Thoracic aorta (tissue), 2 donors: ENCODE measurements at places on chromosomes 4 and X.

- DNase-seq, result no peak
These were observed 405.0 kb downstream of the AFF2 start for GRCh38 chrX:148905400-148905799.

DNA sequence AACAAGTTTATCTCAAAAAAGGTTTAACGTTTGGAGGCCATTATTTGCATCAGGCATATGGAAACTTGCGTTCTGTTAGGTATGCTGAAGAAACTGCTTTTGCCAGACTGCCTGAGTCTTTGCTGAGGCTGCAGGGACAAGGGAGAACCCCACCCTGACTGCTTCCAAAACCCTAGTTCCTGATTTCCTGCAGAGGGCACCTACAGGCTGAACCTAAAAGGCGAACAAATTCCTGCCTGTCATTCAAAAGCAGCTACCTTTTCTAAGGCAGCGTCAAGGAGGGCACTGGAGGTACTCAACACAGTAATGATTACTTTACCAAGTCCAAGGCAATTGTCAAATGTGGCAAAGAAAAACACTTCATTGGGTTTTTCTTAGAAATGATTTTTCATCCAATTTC is 578 bp upstream of the CORIN start:
- DNase-seq, result no peak

DNA sequence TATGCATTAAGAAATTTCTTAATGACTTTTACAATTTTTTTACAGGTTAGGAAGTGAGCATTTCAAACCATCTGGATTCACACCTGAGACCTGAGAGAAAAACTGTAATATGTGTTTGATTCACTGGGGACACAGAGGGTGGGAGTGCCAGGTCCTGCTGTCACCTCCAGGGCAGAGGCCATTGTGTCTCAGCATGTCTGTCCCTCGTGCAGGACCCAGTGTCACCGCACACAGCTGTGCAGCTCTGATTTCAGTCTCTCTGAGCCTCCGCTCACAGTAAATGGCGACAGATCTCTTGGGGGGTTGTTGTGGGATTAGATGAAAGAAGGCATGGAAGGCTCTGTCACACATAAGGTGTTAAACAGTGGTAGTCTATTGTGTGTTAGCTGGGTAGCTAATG is 23.0 kb upstream of the CLDN24 start:
- DNase-seq, result no peak

DNA sequence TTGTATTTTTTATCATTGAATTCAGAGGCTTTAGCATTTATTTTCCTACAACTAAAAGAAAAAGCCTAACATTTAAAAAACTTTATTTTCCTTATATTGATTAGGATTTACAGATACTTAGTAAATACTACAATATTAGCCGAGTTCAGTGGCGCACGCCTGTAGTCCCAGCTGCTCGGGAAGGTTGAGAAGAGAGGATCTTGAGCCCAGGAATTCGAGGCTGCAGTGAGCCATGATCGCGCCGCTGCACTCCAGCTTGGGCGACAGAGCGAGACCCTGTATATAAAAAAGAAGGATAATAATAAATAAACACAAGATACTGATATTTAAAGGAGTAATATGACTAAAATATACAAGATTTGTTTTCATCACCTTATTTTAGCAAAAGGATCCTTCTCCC is 681 bp upstream of the UPF3B start:
- DNase-seq, result no peak

GRCh38 chr4:163249042-163249441 is 82.4 kb upstream of the NAF1 start:
- no peak for DNase-seq

DNA sequence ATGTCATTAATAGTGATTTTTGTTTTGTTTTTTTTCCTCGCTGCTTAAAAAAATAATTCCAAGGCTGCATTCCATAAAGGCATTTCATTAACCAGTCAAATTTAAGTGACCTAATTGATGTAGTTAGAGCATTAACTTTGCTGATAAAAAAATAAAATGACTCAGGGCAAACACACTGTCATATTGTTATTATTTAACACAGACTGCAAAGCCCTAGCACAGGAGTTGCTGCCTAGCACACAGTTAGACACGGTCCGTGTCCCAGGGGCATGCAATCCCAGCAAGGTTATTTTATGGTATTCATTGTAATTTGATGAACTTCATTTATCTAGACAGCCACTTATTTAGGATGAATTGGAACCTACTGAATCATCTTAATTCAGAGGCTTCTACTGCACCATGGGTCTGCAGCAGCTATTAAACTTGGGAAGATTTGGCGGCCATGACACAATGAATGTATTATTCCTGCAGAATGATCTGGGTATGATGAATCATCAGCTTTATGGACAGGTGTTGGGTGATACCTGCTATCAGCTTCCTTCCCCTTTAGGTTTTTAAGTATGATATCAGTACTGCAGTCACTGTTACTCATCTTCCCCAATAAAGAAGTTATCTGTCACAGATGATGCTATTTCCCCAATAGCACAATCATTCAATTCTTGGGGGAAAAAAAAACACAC is 182.7 kb downstream of the PPARGC1A start:
- no peak for DNase-seq

GRCh38 chr4:141763374-141763773 is 127.0 kb downstream of the IL15 start:
- no peak for DNase-seq

- no peak for DNase-seq
These were observed 1.5 kb downstream of the CLCN3 start for GRCh38 chr4:169621731-169622492.
